Activated T-cell treated with anti-CD3 and anti-CD28 coated beads for 48 hours (primary cell): ENCODE measurements at places on chromosomes 16 and 17.

GRCh38 chr16:84138824-84139627, 6.0 kb downstream of the HSDL1 start:
- no peak for DNase-seq

- DNase-seq, result no peak
Measured at GRCh38 chr16:58243528-58244004, 45.7 kb upstream of the CSNK2A2 start.

- no peak for DNase-seq
Measured at GRCh38 chr16:27977966-27978365, 85.5 kb downstream of the GSG1L start.

DNA sequence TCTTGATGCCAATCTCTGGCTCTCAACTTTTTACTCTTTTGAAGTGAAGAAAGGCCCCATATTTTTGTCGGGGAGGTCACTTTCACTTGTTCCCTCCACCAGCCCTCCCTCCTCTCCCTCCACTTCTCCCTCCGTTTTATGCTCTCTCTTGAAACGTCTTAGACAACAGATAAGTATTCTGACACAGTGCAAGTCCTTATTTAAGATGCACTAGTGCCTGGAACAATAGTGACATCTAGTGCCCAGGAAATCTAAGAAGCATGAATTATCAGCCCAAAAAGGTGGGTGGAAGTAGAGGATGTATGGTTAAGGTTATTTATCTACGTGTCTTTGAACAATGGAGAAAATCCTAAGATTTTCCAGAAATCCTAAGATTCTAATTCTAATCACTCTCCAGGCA, 17.9 kb downstream of the PSME3IP1 start:
- no peak for DNase-seq

DNA sequence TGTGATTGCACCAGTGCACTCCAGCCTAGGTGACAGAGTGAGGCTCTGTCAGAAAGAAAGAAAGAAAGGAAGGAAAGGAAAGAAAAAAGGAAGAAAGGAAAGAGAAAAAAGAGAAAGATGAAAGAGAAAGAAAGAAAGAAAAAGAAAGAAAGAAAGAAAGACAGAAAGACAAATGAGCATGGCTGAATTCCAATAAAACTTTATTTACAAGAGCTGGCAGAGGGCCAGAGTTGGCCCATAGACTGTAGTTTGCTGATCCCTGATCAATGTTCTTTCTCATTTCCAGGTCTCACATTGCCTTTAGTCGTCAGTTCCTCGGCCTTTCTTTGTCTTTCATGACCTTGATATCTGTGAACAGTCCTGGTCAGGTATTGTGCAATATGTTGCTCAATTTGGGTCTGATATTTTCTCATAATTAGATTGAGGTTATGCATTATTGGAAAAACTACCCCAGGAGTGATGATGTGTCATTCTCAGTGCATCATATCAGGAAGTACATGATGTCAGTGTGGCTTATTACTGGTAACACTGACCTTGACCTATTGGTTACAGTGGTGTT, 68.5 kb upstream of the MED9 start:
- DNase-seq, result no peak

- DNase-seq, result no peak
Measured at GRCh38 chr17:67336859-67337258, 29.5 kb downstream of the PSMD12 start.

- DNase-seq, result no peak
Measured at GRCh38 chr16:85166281-85166680, 54.0 kb upstream of the CIBAR2 start.

DNA sequence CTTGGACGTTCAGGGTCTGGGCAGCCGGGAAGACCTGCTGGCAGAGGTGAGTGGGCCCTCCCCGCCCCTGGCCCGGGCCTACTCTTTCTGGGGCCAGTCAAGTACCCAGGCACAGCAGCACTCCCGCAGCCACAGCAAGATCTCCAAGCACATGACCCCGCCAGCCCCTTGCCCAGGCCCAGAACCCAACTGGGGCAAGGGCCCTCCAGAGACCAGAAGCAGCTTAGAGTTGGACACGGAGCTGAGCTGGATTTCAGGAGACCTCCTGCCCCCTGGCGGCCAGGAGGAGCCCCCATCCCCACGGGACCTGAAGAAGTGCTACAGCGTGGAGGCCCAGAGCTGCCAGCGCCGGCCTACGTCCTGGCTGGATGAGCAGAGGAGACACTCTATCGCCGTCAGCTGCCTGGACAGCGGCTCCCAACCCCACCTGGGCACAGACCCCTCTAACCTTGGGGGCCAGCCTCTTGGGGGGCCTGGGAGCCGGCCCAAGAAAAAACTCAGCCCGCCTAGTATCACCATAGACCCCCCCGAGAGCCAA, 8.6 kb upstream of the ABCC3 start:
- peak; percentile 67 for DNase-seq

DNA sequence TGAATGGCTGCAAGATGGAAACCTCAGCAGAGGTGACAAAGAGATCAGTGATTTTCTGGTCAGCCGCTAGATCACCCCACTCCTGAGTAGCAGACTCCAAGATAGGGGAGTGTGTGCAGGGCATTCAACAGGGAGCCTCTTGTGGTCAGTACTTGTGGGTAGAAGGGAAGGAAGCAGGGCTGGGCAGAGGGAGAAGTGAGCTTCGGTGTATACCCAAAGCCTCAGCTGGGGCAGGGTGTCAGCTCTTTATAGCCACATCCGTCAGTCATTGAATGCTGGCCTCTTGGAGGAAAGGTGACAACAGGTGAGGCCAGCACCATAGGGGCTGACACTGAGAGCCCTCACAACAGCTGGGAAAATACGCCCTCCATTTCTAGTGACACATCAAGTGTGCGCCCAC, 2.2 kb upstream of the SLC12A3 start:
- no peak for DNase-seq
